Left cardiac atrium (tissue), 4 donors: ENCODE measurements at places on chromosomes 13 and 19.

- DNase-seq: no peak
These were observed 66.1 kb downstream of the ATP7B start for GRCh38 chr13:51945149-51945548.

GRCh38 chr13:51222686-51223559 is 725 bp downstream of the FAM124A start:
- DNase-seq: no peak

- DNase-seq: no peak
These were observed 136.5 kb upstream of the GPR12 start for GRCh38 chr13:26896986-26897668.

- no peak for DNase-seq
These were observed 759.0 kb downstream of the SLITRK6 start for GRCh38 chr13:85040215-85040614.

DNA sequence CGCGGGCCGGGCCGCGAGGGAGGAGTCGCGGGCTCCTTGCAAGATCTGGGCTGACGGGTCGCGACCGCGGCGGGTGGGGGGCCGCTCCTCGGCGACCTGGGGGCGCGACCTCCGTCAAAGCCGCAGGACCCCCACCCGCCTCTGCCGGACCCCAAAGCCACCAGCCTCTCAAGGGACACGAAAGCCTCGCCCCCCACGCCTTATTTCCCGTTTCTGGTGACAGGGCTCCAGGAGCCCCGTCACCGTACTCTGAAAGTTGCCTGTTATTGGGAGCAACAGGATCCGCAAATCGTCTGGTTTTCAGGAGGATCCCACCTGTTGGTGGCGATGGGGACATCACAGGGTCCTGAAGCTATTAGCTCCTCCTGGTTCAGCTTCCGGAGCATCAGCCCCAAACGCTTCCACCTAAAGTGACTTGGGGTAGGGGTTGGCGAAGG is 530 bp downstream of the MAU2 start:
- DNase-seq: no peak

- DNase-seq: no peak
These were observed 1.4 kb downstream of the LGALS14 start for GRCh38 chr19:39705578-39706188.

GRCh38 chr13:71829547-71829946 is 37.5 kb downstream of the DACH1 start:
- DNase-seq: no peak

- no peak for DNase-seq
These were observed 40.8 kb upstream of the IGSF23 start for GRCh38 chr19:44572581-44572900.

DNA sequence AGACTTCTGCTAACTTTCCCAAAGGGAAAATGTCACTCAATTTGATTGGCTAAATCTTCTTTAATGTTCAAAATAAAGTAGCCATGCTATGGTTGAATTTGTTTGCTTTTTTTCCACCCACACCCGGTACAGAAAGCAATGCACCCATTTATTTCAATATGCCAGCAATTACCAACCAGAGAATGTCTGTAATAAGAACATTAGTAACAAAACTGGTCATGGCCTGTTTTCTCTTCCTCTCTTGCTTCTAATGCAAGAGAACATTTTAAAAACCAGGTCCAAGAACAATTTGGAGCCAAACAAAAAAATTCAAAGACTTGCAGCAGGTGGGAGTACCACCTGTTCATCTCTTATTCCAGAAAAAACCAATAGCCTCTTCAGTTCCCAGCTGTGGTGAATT is 1108.8 kb upstream of the PCDH20 start:
- DNase-seq: no peak

- DNase-seq: peak; percentile 88
These were observed 2.5 kb downstream of the PRR36 start for GRCh38 chr19:7871437-7872305.

- DNase-seq: no peak
These were observed 62.3 kb upstream of the ZNF724 start for GRCh38 chr19:23312515-23312914.

- no peak for DNase-seq
These were observed 112.3 kb upstream of the FRY start for GRCh38 chr13:31919241-31919640.

GRCh38 chr19:8664671-8665057 is 33.9 kb downstream of the ACTL9 start:
- DNase-seq: no peak

DNA sequence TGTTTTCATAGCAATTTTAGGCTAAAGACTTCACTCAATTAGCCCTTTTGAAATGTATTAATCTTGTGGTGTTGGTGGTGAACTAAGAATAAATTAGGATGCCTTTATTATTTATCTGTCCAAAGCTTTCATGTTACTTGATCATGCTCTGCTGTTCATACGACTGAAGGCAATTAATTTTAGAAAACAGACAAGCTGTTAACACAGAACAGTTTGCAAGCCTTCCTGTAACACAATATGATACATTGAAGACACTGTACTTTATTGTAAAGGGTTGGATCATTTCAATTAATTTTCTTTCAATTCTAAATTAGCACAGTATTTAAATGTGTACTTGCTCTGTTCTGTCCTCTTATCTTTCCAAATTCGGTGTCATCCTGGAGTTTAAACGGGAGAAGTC is 794.3 kb upstream of the MIR17HG start:
- no peak for DNase-seq

DNA sequence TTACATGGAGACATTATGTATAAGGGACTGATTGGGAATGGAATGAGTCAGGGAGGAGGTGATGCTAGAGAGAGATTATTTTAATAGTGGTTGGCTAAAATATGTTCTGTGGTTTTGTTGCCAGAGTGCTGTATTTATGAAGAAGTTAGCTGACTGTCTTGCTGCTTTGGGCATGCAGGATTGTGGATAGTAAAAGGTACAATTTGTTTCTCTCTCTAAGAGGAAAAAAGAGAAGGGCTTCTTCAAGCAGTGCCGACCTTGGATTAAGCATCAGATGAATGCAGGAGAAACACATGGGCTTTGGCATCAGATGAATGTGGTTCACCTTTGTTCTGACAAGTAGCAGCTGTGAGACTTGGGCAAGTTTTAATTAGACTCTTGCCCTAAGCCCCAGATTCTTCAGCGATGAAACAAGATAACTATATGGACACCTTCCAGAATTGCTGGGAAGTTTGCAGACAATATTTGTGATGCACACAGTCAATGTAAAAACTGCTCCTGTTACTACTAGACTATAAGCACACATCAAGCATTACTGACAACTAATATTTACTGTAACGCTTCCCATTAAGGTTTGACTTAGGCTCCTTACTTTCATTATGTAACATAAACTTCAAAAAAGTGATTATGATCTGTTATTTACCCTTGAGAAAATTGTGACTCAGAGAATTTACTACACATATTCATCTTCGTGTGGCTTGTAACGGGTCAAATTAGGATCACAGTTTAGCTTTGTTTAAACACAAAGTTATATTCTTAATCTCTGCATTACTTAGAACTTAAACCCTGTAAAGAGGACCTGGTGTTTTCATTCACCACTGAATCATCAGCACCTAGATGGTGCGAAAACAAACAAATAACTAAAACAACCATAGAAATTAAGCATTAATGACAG is 824.0 kb downstream of the PCDH9 start:
- no peak for DNase-seq

DNA sequence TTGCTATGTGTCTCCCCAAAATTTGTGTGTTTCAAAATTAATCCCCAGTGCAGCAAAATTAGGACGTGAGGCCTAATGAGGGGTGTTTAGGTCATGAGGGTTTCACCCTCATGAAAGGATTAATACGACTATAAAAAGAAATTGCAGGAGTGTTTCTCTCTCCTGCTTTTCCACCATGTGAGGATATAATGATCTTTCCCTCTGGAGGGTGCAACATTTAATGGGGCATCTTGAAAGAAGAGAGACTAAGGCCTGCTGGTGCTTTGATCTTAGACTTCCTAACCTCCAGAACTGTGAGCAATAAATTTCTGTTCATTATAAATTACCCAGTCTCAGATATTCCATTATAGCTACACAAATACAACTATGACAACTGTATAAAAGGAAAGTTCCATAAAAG is 183.2 kb downstream of the MYO16 start:
- no peak for DNase-seq

GRCh38 chr19:40804783-40805242 is 5.8 kb downstream of the EGLN2 start:
- no peak for DNase-seq

GRCh38 chr19:4660181-4660791 is 9.9 kb downstream of the MYDGF start:
- no peak for DNase-seq

- DNase-seq: no peak
These were observed 2.2 kb upstream of the ZNF135 start for GRCh38 chr19:58056861-58057260.

DNA sequence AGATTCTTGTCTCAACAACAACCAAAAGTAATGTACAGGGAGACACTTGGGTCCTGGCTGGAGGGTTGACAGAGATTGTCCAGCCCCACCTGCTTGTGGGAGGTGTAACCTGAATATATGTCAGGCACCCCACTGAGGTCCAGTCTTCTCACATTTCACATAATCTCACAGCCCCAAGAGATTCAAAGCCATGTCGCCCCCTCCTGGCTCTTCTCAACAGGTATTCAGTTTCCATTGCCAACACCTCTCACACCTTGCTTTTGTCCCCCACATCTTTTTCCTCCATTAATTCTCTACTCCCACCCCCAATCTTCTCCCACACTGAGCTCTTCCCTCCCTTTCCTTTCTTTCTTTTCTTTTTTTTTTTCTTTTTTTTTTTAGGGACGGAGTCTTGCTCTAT is 11.2 kb downstream of the UNC13A start:
- DNase-seq: no peak

DNA sequence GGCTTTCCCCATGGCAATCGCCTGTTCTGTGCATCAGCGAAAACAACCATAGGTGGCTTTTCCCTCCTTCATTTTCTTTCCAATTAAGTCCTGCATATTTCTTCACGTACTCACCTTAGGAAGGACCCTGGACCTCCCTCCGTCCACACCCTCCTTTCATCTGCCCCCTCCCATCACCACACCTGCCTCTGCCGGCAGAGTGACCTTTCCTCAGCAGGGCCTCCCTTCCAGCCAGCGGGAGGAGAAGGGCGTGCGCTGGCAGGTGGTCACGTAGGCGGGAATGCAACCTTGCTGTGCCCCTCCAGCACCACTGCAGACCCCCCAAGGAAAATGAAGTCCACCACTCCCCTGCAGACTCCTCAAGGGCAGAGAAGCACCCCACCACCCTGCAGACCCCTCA is 61.1 kb downstream of the GSX1 start:
- DNase-seq: no peak

GRCh38 chr13:39810091-39810877 is 154.8 kb downstream of the COG6 start:
- DNase-seq: no peak

- no peak for DNase-seq
These were observed 260.9 kb downstream of the DCT start for GRCh38 chr13:94218537-94218936.

- DNase-seq: no peak
These were observed 281.6 kb upstream of the OBI1 start for GRCh38 chr13:78940455-78941130.

DNA sequence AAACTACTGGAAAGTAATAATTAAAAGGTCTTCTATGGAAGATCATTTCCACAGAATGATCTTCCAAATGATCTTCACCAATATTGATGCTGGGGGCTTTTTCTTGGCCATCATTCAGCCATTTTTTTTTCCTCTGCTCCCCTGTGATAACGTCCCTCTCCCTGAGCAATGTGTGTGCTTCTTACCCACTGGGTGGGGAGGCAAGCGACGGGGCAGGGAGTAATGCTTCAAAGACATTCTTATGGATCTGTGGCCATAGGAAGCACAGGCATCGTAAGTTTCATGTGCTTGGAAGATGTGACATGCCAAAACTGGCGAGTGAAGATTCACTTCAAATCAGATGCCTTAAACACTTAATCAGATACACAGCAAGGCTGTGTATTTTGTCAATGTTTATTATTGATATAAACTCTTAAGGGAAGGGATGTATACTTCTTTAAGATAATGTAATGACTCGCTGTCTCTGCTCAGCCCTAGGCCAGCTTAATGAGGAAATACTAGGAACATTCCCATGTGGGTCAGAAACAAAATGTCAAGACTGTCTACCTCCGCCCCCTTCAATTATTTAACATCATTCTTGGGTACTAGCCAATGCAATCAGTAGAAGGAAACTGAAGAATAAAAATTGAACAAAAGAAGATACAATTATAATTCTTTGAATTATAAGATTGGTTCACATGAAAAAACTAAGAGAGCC is 34.1 kb upstream of the SERPINE3 start:
- no peak for DNase-seq

DNA sequence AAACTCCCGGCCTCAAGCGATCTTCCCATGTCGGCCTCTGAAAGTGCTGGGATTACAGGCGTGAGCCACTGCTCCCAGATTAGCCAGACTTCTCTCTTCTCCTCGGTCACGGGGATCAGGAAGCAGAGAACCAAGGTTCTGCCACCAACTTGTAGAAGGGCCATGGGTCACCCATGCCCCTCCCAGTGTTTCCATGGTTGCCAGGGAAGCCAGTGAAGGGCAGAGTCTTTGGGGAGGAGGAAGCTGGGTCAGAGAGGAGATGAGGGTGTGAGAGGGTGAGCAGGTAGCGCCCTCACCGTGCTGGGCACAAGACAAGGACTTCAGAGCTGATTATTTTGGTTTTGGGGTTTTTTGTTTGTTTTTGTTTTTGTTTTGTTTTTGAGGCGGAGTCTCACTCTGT is 77.1 kb downstream of the GNG7 start:
- no peak for DNase-seq

DNA sequence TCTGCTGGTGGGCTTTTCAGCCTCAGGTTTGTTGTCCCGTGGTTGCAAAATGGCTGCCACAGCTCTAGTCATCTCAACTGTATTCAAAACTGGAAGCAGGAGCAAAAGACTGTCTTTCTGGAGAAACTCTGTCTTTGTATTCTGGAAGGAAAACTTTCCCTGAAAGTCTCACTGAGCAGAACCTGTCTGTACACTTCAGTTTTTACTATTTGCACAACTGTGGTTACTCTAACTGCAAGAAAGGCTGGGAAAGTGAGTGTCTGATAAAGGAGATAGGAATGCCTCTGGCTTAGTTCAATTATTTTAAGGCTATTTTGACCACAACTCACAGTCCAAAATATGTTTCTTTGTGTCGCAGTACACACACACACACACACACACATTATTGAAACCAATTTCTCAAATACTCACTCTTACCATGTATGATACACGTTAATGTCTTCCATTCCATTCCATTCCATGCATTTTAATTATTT is 49.7 kb upstream of the EHD2 start:
- no peak for DNase-seq

GRCh38 chr19:10085641-10086590 is at the start of gene SHFL:
Gene SHFL (plus strand): TSS chr19:10086317. CDS start chr19:10086428, 111 bp downstream.
- DNase-seq: peak; percentile 80

- DNase-seq: no peak
These were observed 409.3 kb downstream of the DIAPH3 start for GRCh38 chr13:59754411-59754810.
